Foreskin melanocyte (primary cell): ENCODE measurements at places on chromosomes 7 and 10.

DNA sequence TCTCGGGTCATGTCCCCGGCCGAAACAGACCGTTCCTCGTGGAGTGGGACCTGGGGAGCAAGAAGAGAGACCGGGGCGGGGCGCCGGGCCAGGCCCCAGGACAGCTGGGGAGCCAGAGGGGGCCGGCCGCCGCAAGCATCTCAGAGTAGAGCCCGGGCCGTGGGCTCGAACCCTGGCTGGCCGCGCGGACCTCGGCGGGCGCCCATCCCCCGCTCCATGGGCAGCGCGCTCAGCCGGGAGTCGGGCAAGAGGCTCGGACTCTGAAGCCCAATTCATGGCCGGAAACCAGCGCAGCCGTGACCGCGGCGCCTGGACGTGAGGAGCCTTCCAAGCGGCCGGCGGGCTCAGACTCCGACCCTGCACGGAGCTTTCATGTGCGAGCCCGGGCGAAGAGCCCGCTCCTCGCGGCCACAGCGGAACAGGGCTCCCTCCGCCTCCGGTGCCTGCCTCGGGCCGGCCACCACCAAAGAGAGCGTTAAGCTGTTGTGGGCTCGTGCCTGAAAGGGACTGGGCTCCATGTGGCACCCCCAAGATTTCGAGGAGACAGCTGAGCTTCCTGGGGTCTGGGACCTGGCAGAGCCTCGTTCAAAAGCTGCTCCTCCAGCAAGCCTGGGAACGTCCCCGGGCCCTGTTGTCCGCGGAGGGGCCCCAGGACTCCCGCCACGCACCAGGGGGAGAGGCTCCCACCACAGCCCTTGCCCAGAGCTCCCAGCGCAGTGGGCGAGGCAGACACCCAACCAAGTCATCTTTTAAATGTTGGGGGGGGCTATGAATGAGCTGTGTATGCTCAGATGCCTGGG lies 757 bp upstream of the GRID1 start:
- no peak for DNase-seq

GRCh38 chr10:34081347-34081743 lies 733.8 kb downstream of the PARD3 start:
- DNase-seq = no peak

DNA sequence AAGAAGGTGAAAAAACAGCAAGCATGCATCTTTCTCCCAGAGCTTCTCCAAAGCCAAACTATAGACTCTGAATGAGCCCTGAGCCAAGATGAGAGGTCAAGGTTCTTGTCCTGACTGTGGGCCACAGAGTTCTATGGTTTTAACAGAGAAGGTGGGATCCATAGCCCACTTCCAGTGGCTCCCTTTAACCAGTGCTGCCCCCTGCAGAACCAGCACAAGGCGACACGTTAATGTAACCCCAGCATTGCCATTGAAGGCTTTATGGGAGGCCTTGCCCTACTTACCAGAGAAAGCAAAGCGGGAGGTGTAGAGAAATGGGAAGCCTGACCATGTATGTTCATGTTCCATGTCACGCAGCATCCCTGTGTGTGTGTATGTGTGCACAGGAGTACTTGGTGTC lies 243.6 kb downstream of the PRPF18 start:
- no peak for DNase-seq

- no peak for DNase-seq
Observed at GRCh38 chr10:95451150-95451549, 110.0 kb downstream of the SORBS1 start.

DNA sequence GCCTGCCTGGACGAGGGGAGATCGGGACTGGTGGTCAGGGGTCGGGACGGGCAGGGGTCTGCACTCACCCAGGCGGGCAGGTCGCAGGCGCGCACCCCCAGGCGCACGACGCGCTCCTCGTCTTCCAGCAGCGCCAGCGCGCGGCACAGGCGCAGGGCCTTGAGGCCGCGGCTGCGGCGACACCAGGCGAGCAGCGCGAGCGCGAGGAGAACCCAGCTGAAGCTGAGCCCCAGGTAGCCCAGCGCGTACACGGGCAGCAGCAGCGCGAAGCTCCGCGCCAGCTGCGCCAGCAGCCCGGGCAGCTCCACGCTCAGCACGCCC lies 328 bp downstream of the ESYT2 start:
- DNase-seq = no peak

DNA sequence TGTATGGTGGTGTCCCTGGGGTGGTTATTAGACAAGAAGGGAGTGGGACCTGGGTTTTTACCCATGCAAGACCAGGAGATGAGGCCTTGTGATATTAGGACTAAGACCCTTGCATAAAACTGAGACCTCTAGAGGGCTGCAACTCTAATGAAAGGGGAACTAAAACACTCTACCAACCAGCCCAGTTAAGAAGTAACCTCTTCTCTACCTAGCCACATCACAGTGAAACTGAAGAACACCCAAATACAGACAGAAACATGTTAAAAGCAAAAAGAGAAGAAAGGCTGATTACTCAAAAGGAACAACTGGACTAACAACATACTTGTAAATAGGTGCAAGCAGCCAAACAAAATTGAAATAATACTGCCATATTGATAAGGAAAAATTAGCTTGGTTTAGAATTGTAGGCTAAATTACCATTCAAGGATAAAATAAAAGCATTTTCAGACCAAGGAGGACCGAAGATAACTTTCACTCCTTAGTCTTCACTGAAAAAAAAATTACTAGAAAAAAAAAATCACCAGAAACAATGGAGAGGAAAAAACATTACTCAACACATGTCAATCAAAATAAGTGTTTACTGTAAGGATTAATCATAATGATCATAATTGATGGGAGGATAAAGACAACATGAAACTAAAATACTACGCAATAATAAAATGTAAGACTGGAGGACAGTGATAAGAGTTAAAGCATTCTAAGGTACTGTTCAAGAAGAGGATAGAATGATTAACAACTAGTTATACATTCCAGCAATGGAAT lies 27.6 kb downstream of the ERLIN1 start:
- DNase-seq = no peak

DNA sequence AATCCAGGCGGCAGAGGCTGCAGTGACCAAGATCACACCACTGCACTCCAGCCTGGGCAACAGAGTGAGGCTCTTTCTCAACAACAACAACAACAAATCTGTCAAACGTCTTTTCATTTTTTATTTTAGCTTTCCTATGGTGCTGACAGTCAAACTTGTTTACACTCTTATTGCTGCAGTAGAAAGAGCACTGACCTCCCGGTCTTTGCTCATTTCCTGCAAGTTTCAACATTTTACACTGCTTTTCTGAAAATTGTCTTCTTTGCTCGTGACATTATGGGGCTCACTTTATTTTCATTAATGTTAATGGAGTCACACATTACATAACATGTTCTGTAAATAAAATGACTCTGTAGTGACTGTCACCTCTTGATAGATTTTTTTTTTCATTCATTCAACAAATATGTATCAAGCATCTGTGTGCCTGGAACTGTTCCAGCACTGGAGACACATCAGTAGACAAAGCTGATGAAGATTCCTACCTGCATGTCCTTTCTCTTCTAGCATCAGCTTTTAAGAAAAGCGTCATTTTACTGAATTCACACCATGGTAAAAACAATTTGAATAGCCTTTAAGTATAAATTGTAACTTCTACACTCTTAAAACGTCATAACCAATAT lies 277.3 kb downstream of the CELF2 start:
- no peak for DNase-seq

DNA sequence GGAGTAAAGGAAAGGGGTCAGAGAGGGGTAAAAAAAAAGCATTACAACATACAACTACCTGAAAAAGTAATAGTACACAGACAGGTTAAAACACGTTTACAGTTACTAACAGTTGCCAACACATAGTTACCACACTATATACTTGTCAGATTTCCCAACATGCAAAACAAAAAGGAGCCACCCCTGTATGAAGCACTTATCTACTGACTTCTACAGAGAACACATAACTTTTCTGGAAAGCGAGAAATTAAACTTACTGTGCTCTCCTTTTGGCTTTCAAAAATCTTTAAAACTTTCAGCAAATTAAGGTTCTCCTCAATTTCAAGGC lies 2.1 kb downstream of the ABI1 start:
- no peak for DNase-seq

DNA sequence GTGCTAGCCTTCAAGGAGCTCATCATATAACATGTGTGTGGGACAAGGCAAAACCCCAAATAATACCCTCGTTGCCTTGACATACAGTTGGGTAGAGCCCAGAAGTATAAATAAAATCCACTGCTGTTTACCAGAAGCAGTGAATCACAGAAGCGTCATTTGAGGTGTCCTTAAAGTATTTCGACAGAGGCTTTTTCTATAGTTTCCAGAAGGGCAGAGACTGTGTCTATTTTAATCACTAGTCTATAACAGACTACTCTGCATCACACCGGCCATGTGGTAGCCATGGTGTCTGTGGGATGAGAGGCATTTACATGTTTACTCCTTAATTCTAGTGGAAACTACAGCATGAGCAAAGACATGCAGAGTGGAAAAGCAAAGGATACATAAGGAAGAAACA lies 131.3 kb downstream of the CTTNBP2 start:
- no peak for DNase-seq

DNA sequence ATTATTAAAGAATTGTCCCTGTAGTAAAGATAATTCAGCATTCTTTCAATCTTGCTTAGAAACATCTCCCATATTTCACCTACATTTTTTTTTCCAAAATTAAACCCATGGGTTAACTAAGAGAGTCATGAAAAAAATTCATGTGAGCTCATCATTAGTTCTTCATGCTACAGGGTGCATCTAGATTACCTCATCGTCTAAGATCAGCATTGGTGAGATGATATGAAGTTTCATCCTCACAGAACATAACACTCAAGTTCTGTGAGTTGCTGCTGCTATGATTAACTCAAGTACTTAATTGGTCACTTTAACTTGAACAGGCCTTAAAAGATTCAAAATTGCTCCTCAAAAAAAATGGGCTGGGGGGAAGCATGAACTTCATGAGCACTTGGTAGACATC lies 50.0 kb downstream of the RAB11FIP2 start:
- DNase-seq = no peak

DNA sequence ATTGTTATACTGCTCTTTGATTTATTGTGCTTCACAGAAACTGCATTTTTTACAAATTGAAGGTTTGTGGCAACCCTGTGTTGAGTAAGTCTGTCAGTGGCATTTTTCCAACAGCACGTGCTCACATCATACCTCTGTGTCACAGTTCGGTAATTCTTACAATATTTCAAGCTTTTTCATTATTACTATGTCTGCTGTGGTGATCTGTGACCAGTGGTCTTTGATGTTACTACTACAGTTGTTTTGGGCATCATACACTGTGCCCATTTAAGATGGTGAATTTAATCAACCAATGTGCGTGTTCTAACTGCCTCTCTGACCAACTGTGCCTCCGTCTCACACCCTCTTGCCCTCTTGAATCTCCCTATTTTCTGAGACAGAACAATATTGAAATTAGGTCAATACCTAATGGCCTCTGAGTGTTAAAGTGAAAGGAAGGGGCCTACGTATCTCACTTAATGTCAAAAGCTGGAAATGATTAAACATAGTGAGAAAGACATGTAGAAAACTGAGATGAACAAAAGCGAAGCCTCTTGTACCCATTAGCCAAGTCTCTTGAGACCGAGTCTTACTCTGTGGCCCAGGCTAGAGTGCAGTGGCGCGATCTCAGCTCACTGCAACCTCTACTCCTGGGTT lies 20.2 kb upstream of the ASL start:
- DNase-seq = no peak

DNA sequence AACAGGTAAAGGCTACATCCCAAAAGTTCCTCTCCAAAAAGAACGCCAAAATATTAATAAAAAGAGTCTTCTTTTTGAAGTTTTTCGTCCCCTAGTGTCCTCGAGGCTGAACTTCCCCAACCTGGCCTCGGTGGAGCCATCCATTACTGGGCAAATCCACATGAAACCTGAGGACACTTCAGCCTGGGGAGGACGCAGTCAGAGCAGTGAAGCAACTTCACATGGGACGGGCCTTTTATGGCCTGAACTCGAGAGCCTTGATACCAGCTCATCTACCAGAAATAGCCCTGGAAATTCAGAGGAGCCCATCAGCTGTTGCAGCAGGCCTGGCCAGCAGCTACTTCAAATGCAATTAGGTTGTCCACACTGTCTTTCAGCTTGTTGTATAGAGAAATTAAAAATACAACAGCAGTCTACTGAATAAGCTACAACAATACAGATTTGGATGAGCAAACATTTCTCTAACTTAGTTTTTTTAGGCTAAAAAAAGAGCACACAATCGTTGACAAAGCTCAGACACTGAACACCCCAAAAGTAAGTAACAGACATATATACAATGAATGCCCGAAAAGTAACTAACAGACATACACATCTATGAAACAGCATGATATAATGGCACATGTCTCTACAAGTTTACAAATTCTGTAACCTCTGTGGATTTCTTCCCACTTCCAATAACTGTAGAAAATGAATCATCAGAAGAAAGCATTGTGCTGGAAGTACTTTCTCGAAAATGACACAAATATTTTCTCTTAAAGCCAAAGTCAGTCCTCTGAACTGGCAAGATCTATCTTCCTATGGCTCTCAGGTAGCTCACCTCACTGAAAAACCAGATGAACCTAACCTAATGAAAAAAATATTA lies at the start of gene SVIL:
Gene SVIL, minus strand, starts transcription at position 208 of the 862 bp plus-strand sequence. CDS start 79,913 bp downstream, outside the sequence.
- peak; percentile 22 for DNase-seq

DNA sequence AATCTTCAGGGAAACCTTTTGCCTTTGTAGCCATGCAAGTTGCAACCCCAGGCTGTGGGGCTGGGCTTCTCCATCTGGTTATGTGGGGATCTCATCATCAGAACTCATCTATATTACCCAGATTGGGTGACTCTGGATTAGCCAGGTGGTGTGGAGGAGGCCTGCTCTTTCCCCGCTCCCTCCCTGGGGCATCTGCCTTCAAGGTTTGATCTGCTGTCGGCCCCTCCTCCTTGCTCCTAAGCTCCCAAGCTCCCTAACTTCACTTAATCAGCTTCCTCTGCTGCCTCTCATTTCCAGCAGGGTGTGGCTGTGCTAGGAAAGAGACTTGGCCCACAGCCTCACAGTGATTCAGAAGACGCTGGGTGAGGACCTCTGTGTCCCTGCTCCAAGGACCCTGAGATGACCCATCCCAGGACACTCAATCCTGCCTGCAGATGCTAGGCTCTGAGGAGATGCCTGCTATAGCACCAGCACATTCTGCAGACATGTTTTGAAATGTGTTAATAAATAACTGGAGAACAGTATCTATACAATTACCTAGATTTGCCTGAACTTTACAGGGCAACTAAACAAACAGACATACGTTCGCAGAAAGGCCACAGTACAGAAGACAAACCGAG lies 392.1 kb upstream of the PODXL start:
- no peak for DNase-seq

DNA sequence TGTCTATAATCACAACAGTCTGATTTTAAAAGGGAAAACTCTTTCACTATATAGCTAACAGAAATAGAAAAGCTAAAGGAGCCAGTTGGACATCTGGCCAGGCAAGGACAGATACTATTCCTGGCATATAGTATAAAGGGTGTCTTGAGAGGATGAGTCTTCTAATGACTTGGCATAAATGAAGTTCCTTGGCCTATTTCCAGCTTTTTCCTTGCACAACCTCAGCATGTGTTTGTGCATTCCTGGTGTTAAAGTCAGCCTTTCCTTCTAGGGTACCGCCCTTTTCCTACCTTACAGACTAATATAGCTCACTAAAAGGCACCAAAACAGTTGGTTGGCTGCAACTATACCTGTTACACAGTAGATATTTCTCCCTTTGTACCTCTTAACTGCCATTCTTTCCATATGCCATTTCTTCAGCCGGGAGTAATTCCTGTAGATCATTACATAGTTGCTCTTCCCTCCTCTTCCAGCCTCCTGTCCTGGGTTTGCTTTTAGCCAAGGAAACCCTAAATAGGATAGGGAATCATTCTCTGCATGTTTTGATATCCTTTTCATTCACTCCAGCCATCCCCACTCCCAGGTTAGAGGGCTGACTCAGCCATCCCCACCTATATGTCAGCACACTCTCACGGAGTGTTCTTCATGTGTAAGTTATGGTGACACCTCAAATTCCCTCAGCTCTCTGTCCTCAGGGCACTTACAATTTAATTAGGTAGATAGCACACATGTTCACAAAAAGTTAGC lies 102.1 kb upstream of the MDFIC start:
- peak; percentile 29 for DNase-seq
